GM23338 (cell line): ENCODE measurements at places on chromosomes 3 and 15. TPM values are rescaled to one million over a fixed set of nuclear protein-coding genes. Genes with fewer than 3 reads are reported as not detected.

- no peak for DNase-seq
These were observed 785.3 kb downstream of the ROBO2 start for GRCh38 chr3:77825001-77825827.

Gene PLSCR5
- not detected in 2 replicates for total RNA-seq

DNA sequence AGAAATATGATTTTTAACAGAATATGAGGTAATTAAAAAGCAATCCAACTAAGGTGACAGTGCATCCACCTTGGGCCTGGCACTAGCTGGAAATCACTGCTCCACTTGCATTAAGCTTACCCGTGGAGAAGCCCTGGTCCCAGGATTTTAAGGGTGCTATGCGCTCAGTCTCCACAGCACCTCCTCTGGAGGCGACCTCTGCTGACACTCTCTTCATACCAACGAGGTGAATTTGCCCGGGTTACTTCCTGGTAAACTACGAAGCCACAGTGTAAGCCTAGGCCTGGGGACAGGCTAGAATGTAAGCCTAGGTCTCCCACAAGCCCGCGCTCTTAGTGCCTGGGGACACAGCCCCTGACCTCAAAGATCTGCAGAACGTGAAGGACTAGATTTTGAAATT, 793 bp downstream of the APOD start:
- peak; percentile 75 for DNase-seq

Gene SLCO2A1
- 0.31 and 1.6 TPM in 2 replicates for total RNA-seq

Gene PLA2G4F
- total RNA-seq: not detected in 2 replicates

DNA sequence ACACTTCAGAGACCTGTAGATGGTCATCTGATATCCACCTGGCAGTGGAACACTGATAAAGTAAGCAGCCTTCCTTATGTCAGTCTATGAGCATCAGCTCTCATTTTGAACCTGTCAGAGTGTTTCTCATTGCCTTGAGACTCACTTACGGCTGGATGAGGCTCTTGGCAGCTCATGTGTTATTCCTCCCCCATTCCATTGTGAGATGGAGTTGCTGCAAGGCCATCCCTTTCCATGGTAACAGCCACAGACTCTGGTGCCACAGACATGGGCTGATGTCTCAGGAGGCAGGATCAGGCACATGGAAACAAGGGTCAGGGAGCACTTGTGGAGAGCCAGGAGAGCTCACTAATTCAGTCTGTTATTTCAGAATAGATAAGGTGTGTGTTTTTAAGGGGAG, 11.9 kb downstream of the KCNAB1 start:
- no peak for DNase-seq

- no peak for DNase-seq
These were observed 102.0 kb downstream of the CMSS1 start for GRCh38 chr3:99919694-99920093.
